ENCODE measurements at places on chromosomes 13 and 19.

GRCh38 chr19:42267644-42268141 lies 1.4 kb upstream of the CIC start:
- no peak overlapping the region for H3K27ac ChIP-seq
- H3K4me1 ChIP-seq: peaks cover 29% of the 10 kb centered on the region
- no peak for DNase-seq
- H3K27me3 ChIP-seq: peaks cover 1% of the 10 kb centered on the region
- no peak overlapping the region for H3K4me3 ChIP-seq

DNA sequence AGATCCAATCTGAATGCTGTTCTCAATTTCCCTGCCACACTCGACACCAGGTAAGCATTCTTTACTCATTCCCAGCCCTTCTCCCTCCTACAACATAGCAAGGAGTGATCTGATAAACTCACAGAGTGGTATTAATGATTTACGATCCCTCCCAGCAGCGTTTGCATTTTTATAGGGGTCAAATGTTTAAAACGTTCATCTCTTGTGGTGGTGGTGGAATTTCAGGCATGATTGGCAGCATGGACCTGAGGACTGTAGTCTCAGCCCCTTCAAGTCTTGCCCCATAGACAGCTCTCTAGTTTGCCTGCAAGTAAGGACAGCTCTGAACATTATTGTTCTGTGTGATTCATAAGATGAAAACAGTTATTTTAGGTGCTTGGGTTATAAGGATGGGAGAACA lies 565.7 kb downstream of the EFNB2 start:
- H3K27ac ChIP-seq: no peak overlapping the region
- H3K4me1 ChIP-seq: no peaks in the 10 kb centered on the region
- H3K27me3 ChIP-seq: no peaks in the 10 kb centered on the region

- no peaks in the 10 kb centered on the region for H3K27me3 ChIP-seq
- H3K27ac ChIP-seq: no peak overlapping the region
- DNase-seq: no peak
- H3K4me1 ChIP-seq: no peaks in the 10 kb centered on the region
Measured at GRCh38 chr19:20271215-20271926, 104.4 kb downstream of the ZNF486 start.

DNA sequence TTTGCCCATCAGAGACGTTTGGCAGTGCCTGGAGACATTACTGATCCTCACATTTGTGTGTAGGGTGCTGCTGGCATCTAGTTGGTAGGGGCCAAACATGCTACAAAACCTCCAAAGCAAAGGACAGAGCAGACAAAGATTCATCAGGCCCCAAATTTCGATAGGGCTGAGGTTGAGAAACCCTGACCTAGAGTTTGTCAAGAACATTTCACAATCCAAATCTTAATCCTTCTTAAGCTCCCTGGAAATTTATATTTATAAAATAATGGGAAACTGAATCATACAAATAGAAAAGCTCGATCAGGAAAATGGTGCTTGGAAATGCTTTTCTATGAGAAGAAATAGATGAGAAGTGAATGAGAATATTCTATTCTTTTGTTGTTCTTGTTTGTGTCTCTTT lies 273.6 kb downstream of the DCT start:
- no peak for DNase-seq
- H3K4me1 ChIP-seq: no peaks in the 10 kb centered on the region
- H3K27ac ChIP-seq: no peak overlapping the region
- H3K4me3 ChIP-seq: no peak overlapping the region
- no peaks in the 10 kb centered on the region for H3K27me3 ChIP-seq
- no peaks in the 10 kb centered on the region for H3K36me3 ChIP-seq

DNA sequence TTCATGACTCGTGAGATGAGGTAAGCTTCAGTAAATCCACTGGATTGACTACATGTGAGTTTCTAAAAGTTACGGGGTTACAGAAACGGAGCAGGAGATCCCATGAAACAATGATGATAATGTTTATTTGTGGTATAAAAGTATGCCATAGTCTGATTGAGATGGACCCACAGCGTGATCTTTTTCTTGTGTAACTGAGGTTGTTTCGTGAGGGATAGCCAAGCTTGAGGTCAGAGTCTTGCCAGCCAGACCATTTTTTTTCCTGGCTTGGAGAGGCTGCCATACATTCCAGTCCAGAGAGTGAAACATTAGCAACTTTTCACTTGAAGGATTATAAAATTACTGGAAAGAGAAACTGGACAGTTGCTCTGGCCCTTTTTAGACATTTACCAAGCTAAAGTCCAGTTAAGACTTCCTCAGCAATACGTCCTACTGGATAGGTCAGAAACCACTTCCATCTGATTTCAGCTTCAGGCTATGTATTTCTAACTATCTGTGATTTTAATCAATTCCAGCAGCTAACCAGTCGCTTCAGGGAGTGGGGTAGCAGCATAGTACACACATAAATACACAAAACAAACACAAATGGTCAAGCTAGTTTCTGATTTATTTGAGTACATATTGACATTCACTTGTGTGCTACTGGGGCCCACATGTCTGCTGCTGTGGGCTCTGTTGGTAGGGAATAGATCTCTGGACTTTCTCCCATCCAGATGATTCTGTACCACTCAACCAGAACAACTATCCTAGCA lies 194.6 kb downstream of the POSTN start:
- no peaks in the 10 kb centered on the region for H3K27me3 ChIP-seq
- no peak overlapping the region for H3K27ac ChIP-seq
- no peaks in the 10 kb centered on the region for H3K36me3 ChIP-seq
- no peak for DNase-seq
- no peak overlapping the region for H3K4me3 ChIP-seq
- H3K4me1 ChIP-seq: no peaks in the 10 kb centered on the region

Measured in T-helper 2 cell treated with Interferon-gamma antibody and Interleukin-4, amounts not matched to agents 5 μg/mL and 100 μg/mL, for 36 hours (primary cell).